ENCODE measurements at places on chromosomes 6 and 20.

- no peak for DNase-seq
Observed at GRCh38 chr6:165791306-165791705, 128.3 kb upstream of the PDE10A start.

- no peak for DNase-seq
Observed at GRCh38 chr6:79334674-79335073, 100.2 kb upstream of the HMGN3 start.

DNA sequence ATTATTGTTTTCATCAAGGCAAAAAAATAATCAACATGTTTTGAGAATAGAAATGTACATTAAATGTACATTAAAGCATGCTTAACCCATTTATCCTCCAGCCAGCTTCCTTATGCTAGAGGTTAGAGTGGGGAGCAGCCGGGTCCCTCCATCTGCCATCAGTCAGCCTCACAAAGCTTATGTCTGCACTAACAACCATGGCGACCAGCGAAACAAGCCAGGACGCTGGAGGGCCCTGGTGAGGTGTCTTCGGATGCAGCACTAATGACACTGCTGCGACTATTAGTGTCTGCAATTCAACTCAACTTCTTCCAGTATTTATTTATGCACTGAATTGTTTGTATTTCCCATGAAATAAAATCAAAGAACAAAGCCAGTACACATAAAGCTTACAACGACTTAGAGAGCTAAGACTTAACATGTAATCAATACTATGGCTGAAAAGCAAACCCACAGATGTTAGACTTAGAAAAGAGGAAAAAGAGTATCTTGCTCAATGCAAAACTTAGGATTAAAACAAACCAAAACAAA lies 6.8 kb downstream of the CLDN20 start:
- no peak for DNase-seq

- no peak for DNase-seq
Observed at GRCh38 chr6:148629592-148630465, 117.0 kb upstream of the UST start.

DNA sequence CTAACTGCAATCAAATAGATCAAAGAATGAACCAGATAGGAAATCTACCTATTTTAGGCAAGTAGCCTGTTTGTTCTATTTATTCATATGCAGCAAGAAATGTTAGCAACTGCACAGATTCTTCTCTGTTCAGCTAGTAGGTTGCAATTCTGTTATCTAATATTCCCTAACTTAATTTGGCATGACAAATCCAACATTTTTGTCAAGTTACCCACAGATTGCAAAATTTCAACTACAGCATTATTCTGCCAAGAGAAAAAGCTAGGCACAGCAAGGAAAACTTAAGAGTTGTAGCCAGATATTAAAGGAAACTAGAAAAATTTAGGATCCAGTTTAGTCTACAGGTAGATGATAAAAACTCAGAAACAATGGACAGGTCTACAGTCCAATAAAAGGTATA lies 104.4 kb upstream of the SYNCRIP start:
- DNase-seq = no peak

- DNase-seq = no peak
Observed at GRCh38 chr6:80623066-80623815, 516.8 kb downstream of the BCKDHB start.

- no peak for DNase-seq
Observed at GRCh38 chr6:42937548-42938427, 8.5 kb downstream of the CNPY3 start.

DNA sequence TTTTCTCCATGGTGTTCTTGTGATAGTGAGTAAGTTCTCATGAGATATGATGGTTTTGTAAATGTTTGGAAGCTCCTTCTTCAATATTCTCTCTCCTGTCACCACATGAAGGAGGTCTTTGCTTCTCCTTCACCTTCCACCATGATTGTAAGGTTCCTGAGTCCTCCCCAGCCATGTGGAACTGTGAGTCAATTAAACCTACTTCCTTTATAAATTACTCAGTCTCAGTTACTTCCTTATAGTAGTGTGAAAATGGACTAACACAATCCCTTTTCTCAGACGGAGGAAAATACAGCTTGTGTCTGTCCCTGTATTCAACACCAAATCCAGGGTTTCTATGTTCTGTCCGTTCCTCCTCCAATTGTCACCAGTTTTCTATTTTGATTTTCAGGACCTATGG lies 181.0 kb downstream of the ALDH8A1 start:
- DNase-seq = no peak

DNA sequence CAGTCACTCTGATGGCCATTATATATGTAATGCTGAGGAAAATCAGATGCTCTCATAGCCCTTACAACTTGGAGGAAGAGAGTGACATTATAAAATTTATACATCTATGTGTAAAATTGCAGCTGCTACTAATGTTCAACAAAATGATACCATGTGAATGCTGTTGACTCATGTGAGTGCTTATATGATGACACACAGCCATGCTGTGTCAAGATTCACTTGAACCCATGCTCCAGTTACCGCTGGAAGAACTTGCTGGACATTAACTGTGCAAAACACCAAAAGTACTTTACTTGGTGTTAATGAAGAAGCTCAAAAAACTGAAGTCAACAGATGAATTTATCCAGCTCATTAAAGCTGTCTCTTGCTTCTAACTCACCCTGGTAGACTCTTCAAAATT lies 318.9 kb upstream of the PLCB4 start:
- no peak for DNase-seq

All from activated CD8-positive, alpha-beta memory T cell treated with anti-CD3 and anti-CD28 coated beads for 1 hour (primary cell).